ENCODE measurements at places on chromosomes 11 and 22. TPM values are rescaled to one million over a fixed set of nuclear protein-coding genes. Genes with fewer than 3 reads are reported as not detected.

DNA sequence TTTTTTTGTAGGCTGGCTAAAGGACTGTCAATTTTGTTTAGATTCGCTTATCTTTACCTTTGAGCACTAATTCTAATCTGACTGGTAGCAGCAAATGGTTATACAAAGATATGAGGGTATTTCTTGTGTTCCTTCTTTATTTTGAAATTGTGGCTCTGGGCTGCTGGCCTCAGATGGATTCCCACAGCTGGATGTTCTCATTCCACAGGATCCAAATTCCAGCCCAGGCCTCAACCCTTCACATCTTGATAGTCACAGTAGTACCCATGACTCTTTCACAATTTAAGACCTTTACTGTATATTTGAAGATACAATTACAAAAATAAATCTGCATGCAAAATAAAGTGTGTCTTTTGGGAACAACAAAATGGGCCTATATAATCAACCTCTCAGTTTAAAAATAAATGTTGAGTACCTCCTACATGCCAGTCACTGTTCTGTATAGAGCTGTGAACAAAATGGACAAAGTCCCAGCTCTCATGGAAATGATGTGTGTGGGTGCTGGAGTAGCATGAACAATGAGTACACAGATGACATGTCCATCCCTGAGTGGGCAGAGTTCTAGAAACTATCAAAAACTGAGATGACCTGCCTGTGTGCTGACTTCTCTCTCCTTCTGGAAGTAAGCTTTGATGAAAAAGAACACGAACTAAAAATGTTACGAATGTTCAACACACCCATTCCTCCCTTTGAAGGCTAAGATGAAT, 51.7 kb upstream of the FBXO3 start:
- peaks cover 19% of the 10 kb centered on the region for H3K27me3 ChIP-seq
- DNase-seq: no peak
- no peaks in the 10 kb centered on the region for H3K36me3 ChIP-seq
- H3K4me1 ChIP-seq: peaks cover 5% of the 10 kb centered on the region
- H3K27ac ChIP-seq: no peak overlapping the region

DNA sequence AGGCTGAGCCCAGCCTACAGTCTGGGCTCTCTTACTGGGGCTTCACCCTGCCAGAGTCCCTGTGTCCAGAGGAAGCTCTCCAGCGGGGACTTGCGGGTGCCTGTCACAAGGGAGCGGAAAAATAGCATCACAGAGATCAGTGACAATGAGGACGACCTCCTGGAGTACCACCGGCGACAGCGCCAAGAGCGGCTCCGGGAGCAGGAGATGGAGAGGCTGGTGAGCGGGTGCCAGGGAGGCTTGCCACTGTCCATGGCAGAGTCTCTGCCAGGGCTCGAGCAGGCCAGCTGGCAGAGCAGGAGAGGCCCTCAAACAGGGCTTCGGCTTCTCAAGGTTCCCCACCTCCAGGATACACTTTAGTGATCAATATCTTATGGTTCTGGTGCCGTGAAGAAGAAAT, 21.0 kb downstream of the PHLDB1 start:
- H3K27ac ChIP-seq: no peak overlapping the region
- H3K27me3 ChIP-seq: no peaks in the 10 kb centered on the region
- no peak for DNase-seq
- no peak overlapping the region for H3K4me3 ChIP-seq

DNA sequence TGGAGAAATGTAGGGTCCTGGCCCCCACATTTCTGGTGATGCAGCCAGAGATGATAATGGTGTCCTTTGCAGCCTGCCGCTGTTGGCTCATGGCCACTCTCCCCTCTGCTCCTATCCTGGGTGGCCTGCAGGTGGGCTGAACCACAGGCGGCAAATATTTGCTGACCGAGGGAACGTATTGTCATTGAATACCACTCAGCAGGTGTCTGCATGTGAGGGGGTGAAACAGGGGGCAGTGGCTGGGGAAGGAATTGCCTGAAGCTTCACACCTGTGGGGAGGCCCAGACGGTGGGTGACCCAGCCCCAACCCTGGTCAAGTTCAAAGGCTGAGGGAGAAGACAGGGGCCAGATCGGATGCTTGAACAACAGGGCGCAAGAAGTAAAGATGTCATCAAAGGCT, 73.3 kb upstream of the WNT11 start:
- no peaks in the 10 kb centered on the region for H3K27me3 ChIP-seq
- H3K4me1 ChIP-seq: no peaks in the 10 kb centered on the region
- H3K27ac ChIP-seq: no peak overlapping the region

DNA sequence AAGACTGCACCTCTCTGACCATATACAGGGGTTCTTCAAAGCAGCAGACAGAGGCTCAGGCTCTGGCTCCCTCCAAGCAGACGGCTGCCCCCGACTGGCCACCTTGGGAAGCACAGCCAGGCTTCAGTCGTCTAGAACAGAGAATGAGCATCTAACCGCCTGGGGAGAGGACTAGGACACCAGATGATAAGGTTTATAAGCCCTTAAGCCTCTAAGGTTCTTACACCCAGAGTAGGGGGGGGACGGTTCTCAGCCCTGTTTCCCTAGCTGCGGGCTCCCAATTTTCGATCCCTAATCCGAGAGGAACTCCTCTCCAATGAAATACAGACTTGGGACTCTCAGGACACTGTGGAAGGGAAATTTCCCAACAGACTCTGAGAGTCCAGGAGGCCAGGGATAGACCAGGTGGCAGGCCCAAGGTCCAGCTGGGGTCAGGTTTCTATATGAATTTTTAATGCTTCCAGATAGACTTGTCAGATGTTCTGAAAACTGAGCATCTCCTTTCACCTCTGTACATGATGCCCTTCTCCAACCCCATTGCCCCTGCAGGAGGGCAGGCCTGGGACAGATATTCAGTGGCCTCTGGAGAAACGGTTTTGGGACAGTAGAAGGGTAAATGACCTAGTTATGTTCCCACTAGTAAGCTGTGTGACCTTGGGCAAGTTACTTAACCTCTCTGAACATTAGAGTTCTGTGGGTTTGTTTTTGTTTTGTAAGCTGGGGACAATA, 20.2 kb downstream of the RTN4RL2 start:
- no peak overlapping the region for H3K4me3 ChIP-seq
- DNase-seq: peak; percentile 58
- peaks cover 7% of the 10 kb centered on the region for H3K27me3 ChIP-seq
- peaks cover 17% of the 10 kb centered on the region for H3K4me1 ChIP-seq
- H3K27ac ChIP-seq: no peak overlapping the region
- H3K36me3 ChIP-seq: no peaks in the 10 kb centered on the region

DNA sequence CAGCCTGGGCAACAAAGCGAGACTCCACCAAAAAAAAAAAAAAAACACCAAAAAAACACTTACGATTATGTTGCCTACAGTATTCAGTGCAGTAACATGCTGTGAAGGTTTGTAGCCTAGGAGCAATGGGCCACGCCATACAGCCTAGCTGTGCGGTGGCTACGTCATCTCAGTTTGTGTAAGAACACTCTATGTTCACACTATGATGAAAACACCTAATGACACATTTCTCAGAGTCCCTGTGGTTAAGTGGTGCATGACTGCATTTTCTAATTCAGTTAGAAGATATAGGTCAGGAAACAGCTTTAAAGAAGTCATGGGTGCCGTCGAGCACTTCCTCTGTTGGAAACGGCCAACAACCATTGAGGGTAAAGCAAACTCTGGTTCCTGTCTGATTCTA, 75.7 kb upstream of the ANO1 start:
- H3K27ac ChIP-seq: no peak overlapping the region
- H3K4me3 ChIP-seq: no peak overlapping the region
- H3K36me3 ChIP-seq: no peaks in the 10 kb centered on the region
- DNase-seq: no peak

- no peaks in the 10 kb centered on the region for H3K27me3 ChIP-seq
- DNase-seq: no peak
- no peak overlapping the region for H3K27ac ChIP-seq
- H3K4me3 ChIP-seq: no peak overlapping the region
- H3K4me1 ChIP-seq: peaks cover 9% of the 10 kb centered on the region
- H3K36me3 ChIP-seq: no peaks in the 10 kb centered on the region
Observed at GRCh38 chr11:16807306-16807705, 68.9 kb downstream of the C11orf58 start.

DNA sequence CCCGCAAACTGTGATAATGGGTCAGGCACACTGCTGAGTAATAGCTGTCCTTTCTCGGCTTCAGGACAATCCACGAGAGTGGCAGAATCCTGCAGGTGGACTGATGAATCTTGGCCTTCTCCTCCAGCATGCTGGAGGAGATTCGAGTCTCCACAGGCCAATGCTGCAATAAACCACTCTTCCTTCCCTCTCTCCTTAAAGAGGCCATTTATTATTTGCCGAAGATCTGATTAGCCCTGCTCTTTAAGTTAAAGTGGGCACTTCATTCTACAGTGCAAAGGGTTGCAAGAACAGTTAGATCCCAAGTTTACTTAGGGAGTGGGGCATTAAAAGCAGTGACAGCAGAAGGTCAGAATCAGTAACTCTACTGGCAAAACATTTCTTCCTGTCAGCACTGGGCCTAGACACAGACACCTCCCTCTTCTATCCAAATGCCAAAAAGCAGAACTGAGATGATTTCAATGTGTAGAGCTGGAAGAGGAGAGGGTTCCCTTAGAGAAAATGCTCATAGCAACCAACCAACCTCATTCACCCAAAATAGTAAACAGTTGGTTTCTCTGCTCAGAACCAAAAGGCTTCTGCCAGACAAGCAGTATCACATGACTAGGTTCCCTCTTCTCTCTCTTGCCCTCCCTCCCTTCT, 121.7 kb downstream of the SGSM3 start:
- peaks cover 31% of the 10 kb centered on the region for H3K4me1 ChIP-seq
- H3K36me3 ChIP-seq: no peaks in the 10 kb centered on the region
- no peak overlapping the region for H3K4me3 ChIP-seq
- no peak overlapping the region for H3K27ac ChIP-seq
- DNase-seq: peak; percentile 34

Gene POU2AF2
- polyA plus RNA-seq: not detected

Gene AIFM3
- polyA plus RNA-seq: not detected

- no peaks in the 10 kb centered on the region for H3K36me3 ChIP-seq
- no peaks in the 10 kb centered on the region for H3K4me1 ChIP-seq
- H3K27me3 ChIP-seq: no peaks in the 10 kb centered on the region
- DNase-seq: no peak
Observed at GRCh38 chr22:25131198-25131887, 68.3 kb upstream of the CRYBB3 start.

- DNase-seq: peak; percentile 63
- peaks cover 4% of the 10 kb centered on the region for H3K36me3 ChIP-seq
- peaks cover 42% of the 10 kb centered on the region for H3K4me1 ChIP-seq
- no peak overlapping the region for H3K4me3 ChIP-seq
- no peaks in the 10 kb centered on the region for H3K27me3 ChIP-seq
Observed at GRCh38 chr22:31248138-31248745, 36.1 kb downstream of the LIMK2 start.

DNA sequence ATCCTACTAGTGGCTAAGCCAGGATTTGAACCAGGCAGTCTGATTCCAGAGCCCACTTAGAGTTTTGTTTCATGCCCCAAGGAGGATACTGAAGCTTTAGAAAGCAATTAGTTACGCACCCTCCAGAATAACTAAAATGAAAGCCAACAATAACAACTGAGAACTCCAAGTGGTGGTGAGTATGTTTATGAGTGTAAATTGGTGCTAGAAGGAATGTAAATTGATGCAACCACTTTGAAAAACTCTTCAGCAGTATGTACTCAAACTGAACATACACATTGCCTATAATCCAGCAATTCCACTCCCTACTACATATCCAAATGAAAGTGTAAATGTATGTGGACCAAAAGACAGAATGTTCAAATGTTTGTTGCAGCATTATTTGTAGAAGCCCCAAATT, 6.7 kb upstream of the ARL14EP start:
- H3K27me3 ChIP-seq: no peaks in the 10 kb centered on the region
- no peak overlapping the region for H3K4me3 ChIP-seq
- H3K4me1 ChIP-seq: no peaks in the 10 kb centered on the region
- H3K36me3 ChIP-seq: no peaks in the 10 kb centered on the region

GRCh38 chr22:39989633-39990032, 5.1 kb upstream of the FAM83F start:
- no peak for DNase-seq
- peaks cover 7% of the 10 kb centered on the region for H3K4me1 ChIP-seq
- H3K27me3 ChIP-seq: peaks cover 9% of the 10 kb centered on the region
- H3K27ac ChIP-seq: no peak overlapping the region
- no peaks in the 10 kb centered on the region for H3K36me3 ChIP-seq
- no peak overlapping the region for H3K4me3 ChIP-seq

Gene KCNQ1OT1
- 0.03 TPM for polyA plus RNA-seq

Gene SORL1
- 159 TPM for polyA plus RNA-seq

Gene OR8D4
- polyA plus RNA-seq: not detected

DNA sequence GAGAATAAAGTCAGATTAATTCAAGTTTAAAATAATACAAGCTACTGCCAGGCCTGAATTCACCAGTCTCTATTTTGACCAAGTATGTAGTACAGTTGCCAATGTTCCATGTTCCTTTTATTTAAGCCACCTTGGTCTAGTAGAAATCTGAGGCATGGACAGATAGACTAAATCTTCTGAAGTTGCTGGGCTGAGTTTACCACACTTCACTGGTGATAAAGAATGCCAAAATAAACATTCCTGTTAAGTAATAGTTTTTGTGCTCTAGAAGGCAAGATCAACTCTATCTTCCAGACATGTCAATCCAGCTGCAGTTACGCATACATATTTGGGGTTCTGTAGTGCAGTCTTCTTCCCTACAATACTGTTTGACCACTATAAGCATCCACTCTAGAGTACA, 83.9 kb upstream of the C11orf87 start:
- H3K27me3 ChIP-seq: no peaks in the 10 kb centered on the region
- no peaks in the 10 kb centered on the region for H3K36me3 ChIP-seq
- H3K4me3 ChIP-seq: no peak overlapping the region
- DNase-seq: no peak
- H3K27ac ChIP-seq: no peak overlapping the region

- H3K4me3 ChIP-seq: no peak overlapping the region
- H3K4me1 ChIP-seq: peaks cover 36% of the 10 kb centered on the region
- no peak overlapping the region for H3K27ac ChIP-seq
- H3K27me3 ChIP-seq: no peaks in the 10 kb centered on the region
Observed at GRCh38 chr11:9397746-9398680, 13.6 kb downstream of the IPO7 start.

DNA sequence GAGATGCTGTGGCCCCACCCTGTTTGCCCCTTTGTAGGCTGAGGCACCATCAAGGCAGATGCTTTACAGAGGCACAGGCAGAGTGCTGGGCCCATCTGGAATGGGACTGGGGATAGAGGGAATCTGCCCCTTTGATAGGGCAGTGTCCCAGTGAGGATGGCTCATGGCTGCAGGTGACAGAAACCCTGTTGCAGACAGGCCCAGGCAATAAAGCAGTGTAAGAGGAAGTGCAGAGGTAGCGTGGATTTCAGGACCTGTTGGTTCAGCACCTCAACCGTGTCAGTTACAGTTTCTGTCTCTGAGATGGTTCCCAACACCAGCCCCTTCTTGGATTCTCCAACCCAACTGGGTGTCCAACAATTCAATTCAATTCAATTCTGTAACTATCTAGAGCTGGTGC, 25.1 kb downstream of the PRDM11 start:
- no peak for DNase-seq
- H3K4me3 ChIP-seq: no peak overlapping the region
- H3K27me3 ChIP-seq: no peaks in the 10 kb centered on the region
- H3K36me3 ChIP-seq: no peaks in the 10 kb centered on the region
- H3K27ac ChIP-seq: no peak overlapping the region
- no peaks in the 10 kb centered on the region for H3K4me1 ChIP-seq

Data from CD4-positive, alpha-beta memory T cell (primary cell).